NCI-H524 (cell line): ENCODE measurements at places on chromosomes 7 and 10.

GRCh38 chr7:22622116-22622785 is 104.7 kb upstream of the IL6 start:
- DNase-seq = no peak

GRCh38 chr7:25402532-25402931 is 174.2 kb upstream of the NPVF start:
- DNase-seq = no peak

- no peak for DNase-seq
Observed at GRCh38 chr10:34313888-34314287, 501.2 kb downstream of the PARD3 start.

GRCh38 chr10:78464856-78465267 is 431.2 kb downstream of the RPS24 start:
- DNase-seq = no peak

- no peak for DNase-seq
Observed at GRCh38 chr7:142485617-142486226, 227.9 kb upstream of the PRSS58 start.

- no peak for DNase-seq
Observed at GRCh38 chr10:98892523-98892922, 343.1 kb downstream of the HPSE2 start.
